ENCODE measurements at places on chromosomes 1 and 21. TPM values are rescaled to one million over a fixed set of nuclear protein-coding genes. Genes with fewer than 3 reads are reported as not detected.

The CCDC27 gene
- total RNA-seq, result not detected

The CSMD2 gene
- total RNA-seq, result 19.4 TPM

The ATP1A4 gene
- total RNA-seq, result 0.50 TPM

The ERICH3 gene
- total RNA-seq, result 5.7 TPM

The TCEANC2 gene
- 9.3 TPM for total RNA-seq

The SYCP1 gene
- total RNA-seq, result 0.11 TPM

The FCRL6 gene
- total RNA-seq, result not detected

The LAMC2 gene
- 0.99 TPM for total RNA-seq

The PLA2G4A gene
- total RNA-seq, result 12.8 TPM

The ANGPTL1 gene
- total RNA-seq, result 15.3 TPM

The ZFP69 gene
- total RNA-seq, result 7.8 TPM

The CCDC181 gene
- total RNA-seq, result 14.8 TPM

The SLC6A9 gene
- total RNA-seq, result 22.3 TPM

The FGR gene
- 5.3 TPM for total RNA-seq

The C1orf226 gene
- total RNA-seq, result 2.9 TPM

The FAM72C gene
- total RNA-seq, result 0.40 TPM

The DNASE2B gene
- 0.22 TPM for total RNA-seq

The C8A gene
- 0.06 TPM for total RNA-seq

All from spinal cord (tissue), 10 donors.